ENCODE measurements at places on chromosomes 13 and 19.
A peak's percentile ranks its signal among the peaks of the same experiment; 100 is the strongest.

GRCh38 chr13:33639626-33640080, 178.3 kb upstream of the RFC3 start:
- DNase-seq, result no peak

DNA sequence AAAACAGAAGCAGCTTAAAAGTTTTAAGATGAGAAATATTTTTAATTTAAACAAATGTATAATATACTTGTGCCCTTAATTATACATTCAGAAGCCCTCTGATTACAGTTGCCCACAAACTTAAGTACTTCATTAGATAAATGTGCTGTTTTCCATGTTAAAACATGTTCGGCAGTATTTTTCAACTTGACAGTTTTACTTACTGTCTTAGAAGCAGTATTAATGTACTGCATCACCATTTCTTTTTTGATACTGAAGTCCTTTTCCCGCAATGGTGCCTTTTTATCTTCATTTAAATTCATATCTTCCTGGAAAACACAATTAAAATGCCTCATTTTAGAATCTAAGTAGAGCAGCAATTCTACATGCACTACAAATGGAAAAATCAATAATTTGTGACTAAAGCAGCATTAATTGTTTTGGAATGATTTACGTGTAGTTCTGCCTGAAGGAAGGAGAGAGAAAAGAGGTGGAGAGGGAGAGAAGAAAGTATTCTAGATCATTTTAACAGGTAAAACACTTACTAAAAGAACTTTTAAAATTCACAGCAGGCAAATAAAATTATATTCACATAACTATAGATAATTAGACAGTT, 70.2 kb downstream of the DIAPH3 start:
- no peak for DNase-seq

DNA sequence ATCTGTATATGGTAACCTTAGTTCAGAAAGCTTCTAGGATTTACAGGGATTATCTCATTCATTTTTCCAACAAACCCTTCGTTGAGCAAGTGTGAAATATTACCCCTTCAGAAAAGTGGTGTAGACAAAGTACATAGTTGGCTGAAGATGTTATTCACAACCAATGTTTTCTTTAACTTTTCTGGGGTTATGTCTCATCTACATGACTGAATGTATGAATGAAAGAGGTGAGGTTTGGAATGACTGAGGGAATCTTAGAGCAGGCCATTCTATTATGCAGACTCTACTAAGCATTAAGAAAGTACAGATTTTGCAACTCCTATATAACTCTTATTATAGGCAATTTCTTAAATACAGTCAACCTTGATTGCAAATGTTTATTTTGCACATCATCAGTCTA, 167.2 kb downstream of the NDFIP2 start:
- DNase-seq, result no peak

GRCh38 chr19:38389101-38389925, 816 bp downstream of the SPRED3 start:
- no peak for DNase-seq

DNA sequence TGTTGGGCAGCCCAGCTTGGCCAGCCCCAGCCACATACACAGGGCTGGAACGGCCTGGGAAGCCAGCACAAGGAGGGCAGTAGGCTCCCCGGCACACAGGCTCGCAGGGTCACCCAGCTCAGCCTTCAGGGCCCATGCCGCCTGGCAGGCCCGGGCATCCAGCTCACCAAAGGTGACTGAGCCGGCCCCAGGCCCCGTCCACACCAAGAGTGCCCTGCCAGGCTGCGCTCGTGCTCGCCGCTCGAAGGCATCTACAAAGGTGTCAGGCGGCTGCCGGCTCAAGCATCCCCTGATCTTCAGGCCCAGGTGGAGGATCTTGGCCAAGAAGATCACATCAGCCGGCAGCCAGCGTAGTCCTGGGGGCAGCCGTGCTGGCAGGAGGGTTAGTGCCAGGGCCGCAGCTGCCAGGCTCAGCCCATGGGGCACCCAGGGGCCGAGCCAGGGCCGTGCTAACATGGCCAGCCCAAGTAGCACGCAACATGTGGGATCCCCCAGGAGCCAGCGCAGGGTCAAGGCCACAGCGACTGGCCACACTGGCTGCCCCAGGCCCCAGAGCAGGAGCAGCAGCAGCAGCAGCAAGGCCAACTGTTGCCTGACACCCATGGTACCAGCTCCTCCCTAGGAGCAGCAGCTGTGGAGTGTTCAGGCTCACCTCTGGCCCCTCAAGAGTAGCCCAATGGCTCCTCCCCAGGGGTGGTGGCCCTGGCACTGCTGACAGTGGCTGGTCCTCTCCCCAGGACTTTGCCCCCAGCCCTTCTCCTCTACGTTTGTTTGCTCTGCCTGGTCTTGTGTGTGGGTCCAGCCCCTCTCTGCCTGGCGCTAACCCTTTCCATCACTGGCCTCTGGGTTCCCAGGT, at the start of gene SLC27A5:
Gene SLC27A5, minus strand, starts transcription at position 640 of the 856 bp plus-strand sequence. Its CDS starts 37 bp downstream, at position 603.
- no peak for DNase-seq

GRCh38 chr19:27920774-27921173, 1292.2 kb downstream of the UQCRFS1 start:
- no peak for DNase-seq

GRCh38 chr19:51320280-51320657, 8.8 kb downstream of the IGLON5 start:
- no peak for DNase-seq

DNA sequence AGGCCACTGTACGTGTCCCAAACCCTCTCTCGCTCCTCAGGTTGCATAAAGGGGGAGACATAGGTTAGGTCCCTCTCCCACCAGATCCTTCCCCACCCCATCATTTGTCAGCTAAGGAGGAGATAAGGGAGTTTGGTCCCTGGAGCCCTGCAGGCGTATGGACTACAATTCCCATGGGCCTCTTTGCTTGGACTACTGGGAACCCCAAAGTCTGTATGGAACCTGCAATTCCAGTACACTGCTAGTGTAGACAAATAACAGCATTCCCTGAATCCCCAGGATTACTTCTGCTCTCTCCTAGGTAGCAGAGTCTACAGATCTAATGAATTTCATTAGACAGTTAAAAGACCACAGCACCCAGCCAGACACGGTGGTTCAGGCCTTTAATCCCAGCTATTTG, 16.0 kb upstream of the HSD17B14 start:
- DNase-seq, result no peak

- no peak for DNase-seq
Observed at GRCh38 chr13:93811738-93812112, 585.1 kb downstream of the GPC6 start.

GRCh38 chr13:111177081-111177711, 62.1 kb downstream of the ARHGEF7 start:
- no peak for DNase-seq

DNA sequence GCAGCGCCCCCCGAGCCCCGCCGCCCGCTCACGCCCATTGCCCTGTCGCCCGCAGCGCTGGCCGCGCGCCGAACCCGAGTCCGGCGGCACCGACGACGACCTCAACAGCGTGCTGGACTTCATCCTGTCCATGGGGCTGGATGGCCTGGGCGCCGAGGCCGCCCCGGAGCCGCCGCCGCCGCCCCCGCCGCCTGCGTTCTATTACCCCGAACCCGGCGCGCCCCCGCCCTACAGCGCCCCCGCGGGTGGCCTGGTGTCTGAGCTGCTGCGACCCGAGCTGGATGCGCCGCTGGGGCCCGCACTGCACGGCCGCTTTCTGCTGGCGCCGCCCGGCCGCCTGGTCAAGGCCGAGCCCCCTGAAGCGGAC, 518 bp downstream of the KLF2 start:
- no peak for DNase-seq

DNA sequence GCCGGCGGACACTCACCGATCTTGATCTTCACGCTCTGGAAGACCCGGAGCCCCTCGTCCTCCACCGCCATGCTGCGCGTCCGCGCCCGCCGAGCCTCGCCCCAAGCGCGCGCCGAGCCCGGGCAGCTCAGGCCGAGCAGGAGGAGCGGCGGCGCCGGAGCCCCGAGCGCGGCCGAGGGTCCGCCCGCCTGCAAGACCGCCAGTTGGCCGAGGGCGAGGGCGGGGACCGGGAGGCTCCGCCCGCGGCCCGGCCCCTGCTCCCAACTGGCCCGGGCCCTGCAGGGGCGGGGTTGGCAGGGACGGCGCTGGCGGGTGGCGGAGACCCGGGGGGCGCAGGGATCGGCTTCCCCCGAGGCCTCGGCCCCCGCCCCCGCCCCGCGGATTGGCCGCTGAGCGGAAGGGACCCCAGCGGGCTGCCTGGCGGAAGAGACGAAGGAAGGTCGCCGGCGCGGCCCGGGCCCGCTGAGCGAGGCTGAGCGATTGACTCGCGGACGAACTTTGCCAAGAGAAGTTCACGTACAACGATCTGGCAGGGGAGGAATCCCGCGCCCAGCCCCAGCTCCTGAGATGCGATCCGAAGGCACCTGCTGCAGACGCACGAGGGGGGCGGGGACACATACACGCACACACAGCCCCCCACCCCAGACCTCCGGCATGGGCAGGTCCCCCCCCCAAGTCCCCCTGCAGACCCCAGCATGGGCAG, at the start of gene RASA3:
Gene RASA3, minus strand, starts transcription at position 205 of the 703 bp plus-strand sequence. Its CDS starts 134 bp downstream, at position 71.
- no peak for DNase-seq

DNA sequence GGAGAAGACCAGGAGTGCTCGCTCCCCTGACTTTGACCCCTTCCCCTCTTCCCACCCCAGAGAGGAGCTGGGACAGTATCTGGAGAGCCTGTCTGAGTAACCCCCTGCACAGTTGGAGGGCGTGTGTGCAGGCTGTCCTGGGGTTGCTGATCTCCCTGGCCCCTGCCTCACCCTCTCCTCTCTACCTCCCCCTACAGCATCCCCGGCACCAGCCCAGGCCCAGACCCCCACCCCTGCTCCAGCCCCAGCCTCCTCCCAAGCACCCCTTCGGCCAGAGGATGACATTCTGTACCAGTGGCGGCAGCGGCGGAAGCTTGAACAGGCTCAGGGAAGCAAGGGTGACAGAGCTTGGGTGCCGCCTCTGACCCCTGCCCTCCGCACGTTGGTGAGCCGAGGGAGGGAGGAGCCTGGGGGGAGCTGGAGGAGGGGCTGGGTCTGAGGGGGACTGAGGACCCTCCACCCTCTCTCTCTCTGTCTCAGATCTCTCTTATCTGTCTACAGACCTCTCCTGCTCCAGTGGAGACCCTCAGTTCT, 8.7 kb downstream of the PROSER3 start:
- no peak for DNase-seq

- no peak for DNase-seq
Observed at GRCh38 chr19:44745341-44745831, 3.1 kb upstream of the BCL3 start.

DNA sequence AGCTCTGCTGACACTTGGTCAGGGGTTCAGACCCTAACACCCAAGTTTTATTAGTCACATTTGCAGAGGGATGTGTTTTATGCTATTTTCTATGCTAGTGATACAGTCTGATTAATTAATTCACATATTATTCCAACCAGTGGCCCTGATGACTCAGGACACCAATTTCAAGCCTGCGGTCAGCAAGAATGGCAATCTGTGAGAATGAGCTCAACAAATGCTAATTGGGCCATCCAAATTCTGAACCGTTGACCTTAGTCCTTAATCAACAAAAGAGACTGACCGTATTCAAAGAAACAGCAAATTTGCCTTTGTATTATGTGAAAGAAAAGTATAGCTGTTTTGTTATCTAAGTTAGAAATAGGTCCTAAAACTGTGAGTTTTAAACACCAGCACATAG, 9.6 kb upstream of the KL start:
- DNase-seq, result no peak

GRCh38 chr19:5460748-5461147, 5.5 kb downstream of the ZNRF4 start:
- no peak for DNase-seq

- DNase-seq, result no peak
Observed at GRCh38 chr13:81781471-81781870, 1440.5 kb upstream of the SPRY2 start.

DNA sequence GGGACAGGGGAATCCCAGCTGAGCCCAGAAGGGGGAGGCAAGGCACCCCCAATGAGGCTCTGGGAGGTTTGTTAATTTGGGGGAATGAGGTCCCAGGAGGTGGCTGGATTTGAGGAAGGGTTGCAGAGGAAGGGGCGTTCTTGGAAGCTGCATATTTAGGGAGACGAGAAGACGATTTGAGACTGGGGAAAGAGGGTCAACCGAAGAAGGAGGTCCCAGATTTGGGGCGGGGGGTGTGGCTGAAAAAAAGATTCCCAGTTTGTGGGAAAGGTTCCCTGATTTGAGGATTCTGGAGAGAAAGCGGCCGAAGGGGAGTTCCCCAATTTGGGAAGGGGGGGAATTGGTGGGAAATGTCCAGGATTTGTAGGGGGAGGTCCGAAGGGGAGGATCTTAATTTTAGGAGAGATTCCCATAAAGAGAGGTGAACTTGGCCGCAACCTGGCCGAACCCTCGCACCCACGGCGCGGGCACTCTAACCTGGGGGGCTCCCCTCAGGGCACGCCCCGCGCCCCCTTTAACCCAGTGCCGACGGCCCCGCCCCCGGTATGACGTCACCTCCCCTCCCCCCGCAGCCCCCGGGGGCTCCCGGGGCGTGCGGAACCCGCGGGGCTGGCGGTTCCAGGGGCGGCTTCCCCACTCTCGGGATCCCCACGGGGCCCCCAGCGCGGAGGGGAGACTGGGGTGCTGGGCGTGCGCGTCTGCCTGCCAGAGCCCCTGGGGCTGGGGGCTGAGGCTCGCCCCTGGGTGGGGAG, 1.2 kb downstream of the PTPRS start:
- no peak for DNase-seq

DNA sequence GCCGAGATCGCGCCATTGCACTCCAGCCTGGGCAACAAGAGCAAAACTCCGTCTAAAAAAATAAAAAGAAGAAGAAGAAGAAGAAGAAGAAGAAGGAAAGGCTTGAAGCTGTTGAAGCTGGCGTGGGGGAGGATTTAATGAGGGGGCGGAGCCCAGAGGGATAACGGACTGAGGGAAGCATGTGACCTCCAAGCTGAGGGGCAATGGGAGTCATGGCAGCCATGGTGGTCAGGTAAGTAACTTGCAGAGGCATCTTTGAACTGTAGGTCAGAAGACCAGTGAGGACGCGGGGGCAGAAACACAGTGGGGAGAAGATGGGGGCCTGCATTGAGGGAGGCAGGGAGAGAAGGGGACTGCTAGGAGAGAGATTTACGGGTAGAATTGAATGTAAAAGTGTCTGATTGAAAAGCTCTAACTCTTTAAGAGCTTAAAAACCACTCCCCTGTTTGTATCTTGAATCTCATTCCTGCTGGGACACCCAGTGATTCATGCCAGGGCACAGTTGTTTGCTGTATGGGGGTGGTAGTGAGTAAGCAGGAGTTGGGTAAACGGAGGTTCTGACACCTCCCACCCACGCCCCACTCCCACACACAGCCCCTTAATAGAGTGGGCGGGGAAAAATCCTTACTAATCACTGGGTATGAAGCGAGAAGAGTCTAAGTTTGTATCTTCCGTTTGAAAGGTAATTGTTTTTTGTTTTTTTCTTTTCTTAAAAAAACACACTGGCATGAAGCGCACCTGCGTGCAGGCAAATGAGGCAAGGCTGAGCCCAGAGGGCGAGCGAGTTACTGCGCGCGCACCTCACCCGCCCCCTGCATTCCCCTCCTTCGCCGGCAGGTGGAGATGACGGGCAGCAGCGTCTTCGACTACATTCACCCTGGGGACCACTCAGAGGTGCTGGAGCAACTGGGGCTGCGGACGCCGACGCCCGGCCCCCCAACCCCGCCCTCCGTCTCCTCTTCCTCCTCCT, 13.0 kb downstream of the TMEM160 start:
- peak; percentile 90 for DNase-seq

- no peak for DNase-seq
Observed at GRCh38 chr19:35043906-35044305, 2.4 kb downstream of the HPN start.
